ENCODE measurements at places on chromosomes 7 and 10. TPM values are rescaled to one million over a fixed set of nuclear protein-coding genes. Genes with fewer than 3 reads are reported as not detected.
A peak's percentile ranks its signal among the peaks of the same experiment; 100 is the strongest.

- no peak for DNase-seq
Measured at GRCh38 chr7:16975712-16976111, 93.9 kb upstream of the AGR3 start.

The TEX36 gene
- total RNA-seq = not detected

The ECHDC3 gene
- 0.90 TPM for total RNA-seq

- no peak for DNase-seq
Measured at GRCh38 chr10:79401015-79401921, 44.2 kb downstream of the ZCCHC24 start.

DNA sequence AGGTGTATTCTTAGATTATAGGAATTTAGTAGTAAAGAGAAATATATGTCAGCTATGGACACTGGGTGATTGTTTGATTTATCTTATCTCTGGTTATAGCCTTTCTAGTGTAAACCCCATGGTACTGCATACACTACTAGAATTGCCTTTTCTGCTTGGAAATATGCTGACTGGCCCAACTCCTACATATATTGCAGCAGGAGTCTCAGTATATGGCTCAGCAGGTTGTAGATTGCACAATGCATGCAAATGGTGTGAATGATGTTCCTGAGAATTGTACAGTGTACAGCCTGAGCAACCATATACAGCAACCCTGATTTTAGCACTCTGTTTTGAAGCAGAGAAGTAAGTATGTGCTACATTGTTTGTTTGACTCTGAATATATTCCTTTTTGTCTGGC is 153.4 kb upstream of the NPY start:
- no peak for DNase-seq

DNA sequence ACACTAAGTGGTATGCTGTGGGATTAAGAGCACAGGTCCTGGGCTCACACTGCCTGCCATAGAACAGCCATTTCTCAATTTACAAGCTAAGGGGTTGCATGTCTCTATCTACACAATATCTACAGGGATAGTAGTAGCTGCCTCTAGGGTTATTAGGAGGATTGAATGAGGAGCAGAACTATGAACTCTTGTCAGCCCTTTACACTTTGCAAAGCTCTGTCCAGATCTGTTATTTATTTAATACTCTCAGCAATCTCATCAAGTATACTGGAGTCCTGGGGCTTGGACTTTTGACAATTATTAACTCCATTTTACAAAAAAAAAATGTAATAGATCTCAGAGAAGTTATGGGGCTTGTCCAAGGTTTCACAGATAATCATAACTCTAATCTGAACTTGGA is 6.8 kb downstream of the OPALIN start:
- DNase-seq = no peak

DNA sequence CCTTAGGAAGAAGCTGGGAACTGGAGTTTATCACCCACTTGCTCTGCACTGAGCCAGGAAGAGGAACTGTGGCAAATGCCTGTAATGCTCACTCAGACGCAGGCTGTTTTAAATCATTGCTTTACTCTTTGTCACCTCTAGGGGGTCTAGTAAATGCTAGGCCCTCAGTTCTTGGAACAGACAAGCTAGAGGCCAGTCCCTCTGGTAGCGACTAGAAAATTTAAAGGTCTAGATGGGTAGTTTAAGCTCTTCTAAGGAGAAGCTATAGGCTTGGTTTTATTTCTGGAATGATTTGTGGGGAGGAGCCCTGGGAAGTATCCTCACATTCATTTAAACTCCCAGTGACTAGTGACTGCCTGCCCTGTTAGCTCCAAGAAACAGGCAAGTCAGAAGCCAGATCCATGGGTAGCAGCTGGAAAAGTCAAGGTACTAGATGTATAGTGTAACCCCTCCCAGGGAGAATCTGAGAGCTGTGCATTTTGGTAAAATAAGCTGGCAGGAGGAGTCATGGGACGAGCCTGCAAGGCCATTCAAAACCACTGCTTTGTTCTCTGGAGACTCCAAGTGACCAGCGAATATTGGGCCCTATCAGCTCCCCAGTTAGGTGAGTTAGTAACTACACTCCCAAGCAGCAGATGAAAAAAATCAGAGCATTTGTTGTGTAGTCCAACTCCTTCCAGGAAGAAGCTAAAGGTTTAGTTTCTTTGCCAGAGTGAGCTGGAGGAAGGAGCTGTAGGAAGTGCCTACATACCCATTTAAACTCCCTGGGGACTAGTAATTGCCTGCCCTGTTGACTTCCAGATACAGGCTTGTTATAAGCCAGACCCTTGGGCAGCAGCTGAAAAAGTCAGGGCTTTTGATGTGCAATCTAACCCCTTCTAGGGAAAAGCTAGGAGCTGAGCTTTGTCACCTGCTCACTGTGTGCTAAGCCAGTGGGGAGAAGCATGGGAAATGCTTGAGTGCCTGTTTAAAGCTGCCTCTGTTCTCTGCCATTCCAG is 68.9 kb downstream of the DYNC1I1 start:
- DNase-seq = no peak

- no peak for DNase-seq
Measured at GRCh38 chr7:111096997-111097396, 6.1 kb downstream of the LRRN3 start.

GRCh38 chr10:28939281-28940157 is 262.2 kb downstream of the BAMBI start:
- no peak for DNase-seq

DNA sequence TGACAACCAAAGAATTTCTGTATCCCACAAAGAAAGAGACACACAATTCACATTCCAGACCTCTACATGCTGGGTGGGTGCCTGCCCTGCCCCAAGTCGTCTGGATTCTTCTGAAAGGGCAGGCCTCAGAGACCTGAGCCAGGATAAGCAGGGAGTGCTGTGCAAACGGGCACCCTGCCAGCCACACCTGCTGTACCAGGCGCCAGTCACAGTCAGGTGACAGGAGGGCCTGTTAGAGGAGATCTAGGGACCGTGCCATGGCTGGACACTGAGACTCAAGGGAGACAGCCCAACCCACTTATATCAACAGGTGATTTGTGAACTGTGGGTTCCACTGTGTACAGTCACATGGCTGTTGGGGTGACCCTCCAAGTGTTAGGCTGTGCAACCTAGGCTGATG is 103.1 kb upstream of the AFAP1L2 start:
- no peak for DNase-seq

The ODAD2 gene
- total RNA-seq = not detected

DNA sequence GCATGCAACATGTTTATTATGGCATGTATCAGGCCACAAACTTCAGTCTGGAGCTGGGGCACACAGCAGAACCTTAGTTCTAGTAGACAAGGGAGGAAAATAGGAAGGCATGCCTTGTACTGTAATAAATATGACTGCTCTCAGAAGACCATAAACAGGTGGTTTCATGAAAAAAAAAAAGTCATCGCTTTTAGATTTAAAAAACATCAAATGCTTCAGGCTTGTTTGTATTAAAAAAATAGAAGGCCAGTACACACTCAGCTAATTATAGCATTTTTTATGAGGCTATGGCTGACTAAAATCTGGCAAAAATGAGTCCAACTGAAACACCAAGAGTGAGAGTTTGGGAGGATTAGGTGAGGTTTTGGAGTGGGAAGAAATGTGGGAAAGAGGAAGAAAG is 204.1 kb downstream of the JAZF1 start:
- DNase-seq = no peak

GRCh38 chr7:155738652-155739537 is 73.4 kb downstream of the SHH start:
- DNase-seq = peak; percentile 43

- no peak for DNase-seq
Measured at GRCh38 chr7:40658729-40659128, 523.9 kb downstream of the SUGCT start.

DNA sequence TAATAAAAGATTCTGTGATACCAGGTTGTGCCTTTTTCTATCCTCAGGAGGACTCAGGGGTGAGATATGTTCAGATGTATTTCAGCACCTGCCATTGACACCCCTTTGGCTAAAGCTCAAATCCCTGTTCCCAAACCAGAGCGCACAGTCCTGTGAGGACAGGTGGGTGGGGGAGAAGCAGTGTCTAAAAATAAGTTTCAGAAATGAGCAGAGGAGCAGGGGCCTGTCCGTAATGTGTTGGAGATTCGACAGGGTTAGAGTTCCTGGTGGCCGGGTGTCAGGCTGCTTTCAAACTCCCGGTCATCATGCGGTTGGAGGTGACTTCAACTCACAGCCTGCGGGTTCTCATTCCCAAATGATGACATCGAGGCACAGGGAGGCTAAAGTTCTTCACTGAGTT is 211.5 kb downstream of the KLF6 start:
- DNase-seq = no peak

DNA sequence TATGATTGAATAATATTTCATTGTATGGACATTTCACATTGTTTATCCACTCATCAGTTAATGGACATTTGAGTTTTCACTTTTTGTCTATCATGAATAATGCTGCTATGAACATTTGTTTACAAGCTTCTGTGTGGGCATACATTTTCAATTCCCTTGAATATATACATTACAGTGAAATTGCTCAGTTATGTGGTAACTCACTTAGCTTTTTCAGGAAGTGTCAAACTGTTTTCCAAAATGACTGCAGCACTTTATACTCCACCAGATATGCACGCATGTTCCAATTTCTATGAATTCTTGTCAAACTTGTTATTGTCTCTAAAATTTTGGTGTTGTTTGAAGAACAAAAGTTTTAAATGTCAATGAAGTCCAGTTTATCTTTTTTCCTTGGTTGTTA is 401.2 kb downstream of the THSD7A start:
- DNase-seq = no peak

DNA sequence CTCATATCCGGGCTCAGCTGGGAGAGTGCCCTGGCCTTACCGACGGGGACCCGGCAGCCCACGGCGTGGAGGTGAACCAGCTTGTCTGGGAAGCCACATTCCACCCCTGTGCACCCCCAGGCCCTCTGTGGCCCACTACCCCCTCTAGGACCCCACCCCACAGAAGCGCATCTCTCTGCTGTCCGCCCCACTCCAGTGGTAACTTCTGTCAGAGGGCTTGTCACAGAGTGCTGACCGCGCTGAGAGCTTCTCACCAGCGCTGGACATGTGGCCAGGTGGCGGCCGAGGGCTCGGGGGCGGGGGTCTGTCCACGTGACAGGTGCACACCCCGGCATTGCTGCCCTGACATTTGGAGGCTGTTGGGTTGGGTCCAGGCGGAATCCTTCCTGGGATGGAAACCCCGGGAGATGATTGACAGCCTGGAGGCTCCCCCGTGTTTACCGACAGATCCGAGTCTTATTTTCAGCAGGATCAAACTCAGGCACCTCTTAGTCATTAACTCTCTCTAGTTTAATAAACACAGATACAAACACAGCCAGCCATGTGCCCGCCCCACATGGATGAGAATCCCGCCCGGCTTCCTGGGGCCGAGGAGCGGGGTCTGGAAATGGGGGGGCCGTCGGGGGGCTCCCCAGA is 5.1 kb downstream of the ELFN1 start:
- DNase-seq = no peak

The NUTM2B gene
- total RNA-seq = 1.3 TPM

The PNLIPRP2 gene
- total RNA-seq = not detected

DNA sequence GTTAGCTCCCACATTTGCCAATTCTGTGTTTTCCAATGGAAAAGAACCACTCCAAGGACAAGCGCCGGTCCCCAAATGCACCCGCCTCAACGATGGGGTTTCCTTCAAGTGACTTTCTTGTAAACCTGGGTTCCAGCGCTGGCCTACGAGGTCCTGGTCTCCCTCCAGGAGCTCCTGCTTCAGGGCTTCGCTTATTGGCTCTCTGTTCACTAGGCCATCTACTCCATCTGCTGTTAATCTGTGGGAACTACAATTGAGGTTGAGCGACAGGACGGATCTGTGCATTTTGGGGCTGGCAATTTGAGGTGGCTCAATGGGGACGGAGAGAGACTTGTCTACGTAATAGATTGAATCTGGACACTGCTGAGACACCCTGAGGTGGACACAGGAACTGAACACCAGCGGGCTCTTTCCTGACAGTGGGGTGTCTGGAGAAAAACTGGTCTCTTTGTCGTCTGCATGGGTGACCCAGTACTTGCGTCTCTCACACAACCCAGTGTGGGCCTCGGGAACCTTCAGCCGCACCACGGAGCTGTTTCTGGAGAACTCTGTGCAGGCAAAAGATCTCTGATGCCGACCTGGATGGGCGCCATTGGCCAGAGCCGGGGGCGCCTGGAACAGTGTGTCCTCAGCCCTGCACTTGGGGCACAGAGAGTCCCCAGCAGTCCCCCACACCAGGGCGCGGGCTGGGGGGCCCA is 115.9 kb upstream of the ADAM12 start:
- no peak for DNase-seq

- no peak for DNase-seq
Measured at GRCh38 chr10:131056781-131057180, 254.7 kb downstream of the TCERG1L start.

GRCh38 chr7:34823650-34824258 is 165.7 kb downstream of the NPSR1 start:
- DNase-seq = peak; percentile 55

The RNF32 gene
- 0.33 TPM for total RNA-seq
